ENCODE measurements at places on chromosomes 11 and 22. TPM values are rescaled to one million over a fixed set of nuclear protein-coding genes. Genes with fewer than 3 reads are reported as not detected.

SGSM1 gene
- 0.20 TPM for total RNA-seq

B3GAT1 gene
- 0.08 TPM for total RNA-seq

DCHS1 gene
- total RNA-seq: 1.4 TPM

POLR2F gene
- 67.8 TPM for total RNA-seq

HTR3A gene
- not detected for total RNA-seq

SOX10 gene
- total RNA-seq: 0.44 TPM

POU2AF2 gene
- not detected for total RNA-seq

NTM gene
- total RNA-seq: 0.92 TPM

ZP1 gene
- total RNA-seq: not detected
